ENCODE measurements at places on chromosomes 12 and 14.
A peak's percentile ranks its signal among the peaks of the same experiment; 100 is the strongest.

- DNase-seq = no peak
Observed at GRCh38 chr12:116099652-116100432, 177.7 kb downstream of the MED13L start.

- no peak for DNase-seq
Observed at GRCh38 chr14:81127785-81128184, 93.0 kb downstream of the GTF2A1 start.

GRCh38 chr14:81172353-81172752, 48.4 kb downstream of the GTF2A1 start:
- no peak for DNase-seq

- no peak for DNase-seq
Observed at GRCh38 chr12:109296431-109296830, 12.7 kb downstream of the FOXN4 start.

DNA sequence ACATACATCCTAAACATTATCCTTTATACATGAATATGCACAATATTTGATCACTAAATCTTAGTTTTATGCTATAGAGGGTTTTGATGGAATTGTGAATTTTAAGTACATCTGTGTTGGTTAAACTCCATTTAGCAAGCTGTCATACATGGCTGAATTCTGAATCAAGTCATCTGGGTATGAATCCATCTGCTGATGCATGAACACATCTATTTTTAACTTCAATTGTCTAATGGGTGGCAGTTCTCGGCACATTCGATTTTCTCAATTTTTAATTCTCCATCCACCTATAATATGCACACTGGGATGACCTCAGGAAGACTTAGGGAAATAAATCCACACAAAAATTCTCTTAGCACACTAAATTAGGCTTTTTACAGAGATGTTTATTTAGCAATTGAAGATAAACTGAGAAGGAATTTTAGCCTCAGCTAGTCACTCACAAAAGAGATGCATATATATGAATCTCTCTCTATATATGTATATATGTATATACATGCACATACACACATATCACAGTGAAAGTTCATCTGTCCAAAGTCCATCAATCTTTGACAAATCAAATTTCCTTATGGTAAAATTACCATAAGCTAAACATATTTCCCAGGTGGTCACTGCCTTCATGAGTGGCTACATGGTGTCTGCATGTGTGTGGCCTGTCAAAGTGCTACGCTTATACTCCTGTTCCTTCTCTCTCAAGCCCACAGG, 44.5 kb upstream of the VPS33A start:
- DNase-seq = no peak

- DNase-seq = no peak
Observed at GRCh38 chr12:56208006-56208405, 13.7 kb downstream of the RNF41 start.

DNA sequence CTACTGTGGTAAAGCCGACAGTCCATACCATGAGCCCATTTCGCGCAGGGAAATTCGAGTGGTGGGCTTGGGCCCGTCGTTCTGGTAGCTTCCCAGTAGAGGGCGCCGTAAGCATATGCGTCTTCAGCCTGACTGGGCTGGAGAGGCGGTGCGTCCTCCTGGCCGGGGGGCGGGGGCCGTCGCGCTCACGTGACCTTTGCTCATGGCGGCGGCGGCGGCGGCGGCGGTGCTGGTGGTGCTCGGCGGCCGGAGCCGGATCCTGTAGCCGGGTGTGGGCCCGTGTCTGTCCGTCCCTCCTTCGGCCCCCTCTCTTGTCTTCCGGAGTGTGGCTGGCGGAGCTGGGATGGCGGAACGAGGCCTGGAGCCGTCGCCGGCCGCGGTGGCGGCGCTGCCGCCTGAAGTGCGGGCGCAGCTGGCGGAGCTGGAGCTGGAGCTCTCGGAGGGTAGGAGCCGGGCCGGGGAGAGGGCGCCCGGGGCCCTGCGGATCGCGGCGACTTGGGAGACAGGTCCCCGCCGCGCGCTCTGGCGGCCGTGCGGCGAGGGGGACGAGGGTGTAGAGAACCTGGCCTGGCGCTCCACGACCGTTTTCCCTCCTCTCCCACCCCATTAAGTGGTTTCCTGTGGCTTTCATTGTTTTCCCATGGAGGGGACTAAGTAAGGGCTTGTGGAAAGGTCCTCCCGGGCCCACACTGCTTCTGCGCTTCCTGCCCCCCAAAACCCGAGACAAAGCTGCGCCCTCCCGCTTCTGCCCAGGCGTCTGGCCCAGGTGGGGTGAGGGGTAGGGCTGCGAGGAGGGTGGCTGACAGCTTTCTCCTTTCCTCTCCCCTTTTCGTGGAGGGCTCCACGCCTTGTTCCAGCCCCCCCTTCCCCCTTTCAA, at the start of gene DIP2B:
DIP2B (plus strand) TSS at position 188 of the 877 bp plus-strand sequence; CDS start at position 344, 156 bp downstream.
- peak; percentile 93 for DNase-seq

GRCh38 chr14:37045340-37046061, 126.9 kb downstream of the SLC25A21 start:
- no peak for DNase-seq

GRCh38 chr14:65433157-65433556, 20.6 kb downstream of the FUT8 start:
- no peak for DNase-seq

DNA sequence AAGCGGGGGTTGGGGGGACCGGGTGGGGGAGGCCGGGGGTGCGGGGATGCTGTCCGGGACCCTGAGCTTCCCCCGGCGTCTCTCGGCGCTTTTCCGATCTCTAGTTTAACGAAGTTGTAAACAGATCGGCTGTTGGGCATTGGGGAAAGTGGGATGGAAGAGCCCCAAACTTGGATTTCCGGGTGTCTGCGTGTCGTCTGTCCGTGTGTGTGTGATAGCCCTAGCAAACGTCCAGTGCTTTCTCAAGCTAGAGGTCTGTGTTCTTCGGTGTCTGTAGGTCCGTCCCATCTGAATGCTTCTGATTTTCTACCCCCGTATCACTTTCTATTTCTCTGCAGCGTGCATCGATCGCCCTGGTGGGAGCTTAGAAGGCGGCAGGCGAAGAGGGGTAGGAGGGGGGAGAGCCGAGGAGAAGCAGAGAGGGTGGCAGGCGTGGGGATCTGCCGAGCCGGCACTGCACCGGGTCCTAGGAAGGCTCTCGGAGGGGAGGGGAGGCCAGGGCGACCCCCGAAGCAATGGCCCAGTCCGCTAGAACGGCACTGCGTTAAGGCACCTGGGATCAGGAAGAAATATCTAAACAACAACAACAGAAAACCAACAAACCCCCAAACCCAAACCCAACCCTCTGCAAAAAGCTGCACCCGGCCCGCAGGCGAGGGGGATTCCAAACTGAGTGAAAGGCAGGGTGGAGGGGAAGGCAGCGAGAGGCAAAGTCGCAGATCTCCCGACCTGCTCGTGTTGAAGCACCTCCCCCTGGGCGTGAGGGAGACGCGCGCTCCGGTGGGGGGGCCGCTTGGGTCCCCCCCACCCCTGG, 1.0 kb downstream of the KCNA1 start:
- DNase-seq = no peak

DNA sequence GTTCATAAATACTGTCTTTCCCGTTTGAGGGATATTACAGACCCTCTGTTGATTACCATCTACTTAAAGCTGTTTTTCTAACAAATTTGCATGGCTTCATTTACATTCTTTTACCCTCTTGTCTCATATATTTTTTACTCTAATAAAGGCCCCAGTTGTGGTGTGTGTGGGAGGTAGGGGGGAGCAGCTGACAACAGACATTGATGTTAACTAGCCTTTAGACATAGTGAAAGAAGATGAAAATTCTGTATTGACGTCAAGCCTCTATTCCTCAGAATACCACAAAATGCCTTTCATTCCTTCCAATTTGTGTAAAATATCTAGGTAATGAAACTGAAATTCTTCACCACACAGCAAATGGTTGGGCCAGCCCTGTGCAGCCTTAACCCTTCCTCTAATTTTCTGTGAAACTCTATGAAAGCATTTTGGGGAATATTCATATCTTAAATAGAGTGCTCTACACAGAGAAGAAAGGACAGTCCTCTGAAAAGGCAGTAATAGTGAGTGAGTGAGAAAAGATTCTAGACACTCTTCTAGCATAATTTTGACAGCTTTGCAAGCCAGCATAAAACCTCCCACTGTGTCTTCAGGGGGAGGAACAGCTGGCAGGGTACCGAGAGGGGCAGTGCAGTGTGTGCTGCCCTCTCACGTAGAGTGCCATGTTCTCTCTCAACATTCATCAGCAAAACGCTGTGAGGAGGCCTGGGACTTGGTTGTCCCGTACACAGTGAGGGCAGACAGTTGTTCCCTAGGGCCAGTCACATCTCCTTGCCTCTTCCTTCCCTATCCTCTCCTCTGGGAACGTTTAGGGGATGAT, 20.1 kb upstream of the CERS5 start:
- no peak for DNase-seq

- DNase-seq = no peak
Observed at GRCh38 chr12:6424008-6424347, 20.8 kb upstream of the CD27 start.

DNA sequence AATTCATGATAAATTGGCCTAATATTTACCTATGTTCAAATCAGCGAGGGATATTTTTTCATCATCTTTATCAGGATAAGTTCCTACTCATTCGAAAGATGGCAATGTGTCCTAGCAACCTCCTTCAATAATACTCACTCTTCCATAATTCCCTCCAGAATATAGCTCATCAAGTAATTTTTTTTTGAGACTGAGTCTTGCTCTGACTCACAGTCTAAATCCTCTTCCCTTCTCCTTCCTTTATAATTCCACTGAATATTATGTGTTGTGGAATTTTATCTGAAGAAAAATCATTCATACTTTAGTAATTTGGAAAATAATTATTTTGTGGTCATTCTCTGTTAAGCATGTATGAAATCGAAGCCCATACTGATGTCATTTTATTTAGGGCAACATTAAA, 663.8 kb downstream of the FLRT2 start:
- DNase-seq = no peak

- DNase-seq = no peak
Observed at GRCh38 chr12:94372461-94372860, 87.2 kb downstream of the CEP83 start.

GRCh38 chr12:100274291-100274690, 7.3 kb downstream of the SCYL2 start:
- no peak for DNase-seq

Measured in central memory CD4-positive, alpha-beta T cell (primary cell).